HCEC 1CT (cell line): ENCODE measurements at places on chromosomes 12 and 14.

- DNase-seq: peak; percentile 47
These were observed 147.9 kb downstream of the ETV6 start for GRCh38 chr12:11797317-11797913.

DNA sequence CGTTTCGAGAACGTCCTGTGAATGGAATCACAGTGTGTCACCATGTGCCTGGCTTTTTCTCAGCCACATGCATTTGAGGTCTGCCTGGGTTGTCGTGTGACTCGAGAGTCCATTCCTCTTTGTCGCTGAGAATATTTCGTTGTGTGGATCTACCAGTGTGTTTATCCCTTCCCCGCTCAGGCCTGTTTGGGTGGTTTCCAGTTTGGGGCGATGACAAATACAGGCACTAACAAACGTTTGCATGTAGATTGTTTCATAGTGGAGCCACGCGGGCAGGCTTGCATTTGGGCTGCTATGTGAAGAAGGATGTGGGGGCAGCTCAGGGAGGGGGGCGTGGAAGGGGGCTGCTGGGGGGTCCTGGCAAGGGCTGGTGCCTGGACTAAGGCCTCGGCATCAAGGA, 14.1 kb downstream of the RIN3 start:
- DNase-seq: no peak

DNA sequence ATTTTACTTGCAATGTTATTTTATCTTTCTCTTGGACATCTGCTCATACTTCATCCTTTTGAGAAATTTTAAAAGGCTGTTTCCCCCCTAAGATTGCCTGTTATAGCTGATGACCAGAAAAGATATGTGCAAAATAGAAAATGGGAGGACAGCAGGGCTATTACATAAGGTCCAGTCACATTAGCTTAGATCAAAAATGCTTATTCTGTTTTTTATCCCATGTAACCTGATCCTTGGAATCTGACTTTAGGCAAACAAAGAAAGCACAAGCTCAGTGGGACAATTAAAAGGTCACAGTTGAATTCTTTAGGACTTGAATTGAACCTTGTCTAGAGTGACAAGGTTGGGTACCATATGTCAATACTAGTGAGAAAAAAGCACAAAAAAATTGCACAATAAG, 65.1 kb upstream of the TRHDE start:
- no peak for DNase-seq

DNA sequence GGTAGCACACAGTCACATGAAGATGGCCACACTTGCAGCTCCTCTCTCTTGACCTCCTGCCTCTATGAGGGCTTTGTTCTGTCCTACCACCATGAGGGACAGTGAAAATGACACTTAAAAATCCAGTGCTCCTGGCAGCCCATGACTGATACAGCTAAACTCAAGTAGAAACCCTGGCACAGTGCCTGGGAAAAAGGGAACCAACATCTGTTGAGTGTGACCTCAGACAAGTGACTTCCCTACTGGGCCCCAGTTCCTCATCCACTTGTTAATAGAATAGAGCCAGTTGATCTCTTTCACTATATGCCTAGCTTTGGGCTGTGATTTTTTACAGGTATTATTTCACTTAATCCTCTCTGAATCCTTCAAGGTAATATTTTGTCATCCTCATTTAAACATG, 4.8 kb downstream of the GUCY2C start:
- DNase-seq: no peak

DNA sequence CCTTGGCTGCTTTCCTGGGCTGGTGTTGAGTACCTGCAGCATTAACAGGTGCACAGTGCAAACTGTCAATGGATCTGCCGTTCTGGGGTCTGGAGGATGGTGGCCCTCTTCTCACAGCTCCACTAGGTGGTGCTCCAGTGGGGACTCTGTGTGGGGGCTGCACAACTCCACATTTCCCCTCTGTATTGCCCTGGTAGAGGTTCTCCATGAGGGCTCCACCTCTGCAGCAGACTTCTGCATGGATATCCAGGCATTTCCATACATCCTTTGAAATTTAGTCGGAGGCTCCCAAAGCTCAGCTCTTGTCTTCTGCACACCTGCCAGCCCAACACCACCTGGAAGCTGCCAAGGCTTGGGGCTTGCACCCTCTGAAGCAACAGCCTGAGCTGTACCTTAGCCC, 198.6 kb downstream of the GXYLT1 start:
- no peak for DNase-seq

DNA sequence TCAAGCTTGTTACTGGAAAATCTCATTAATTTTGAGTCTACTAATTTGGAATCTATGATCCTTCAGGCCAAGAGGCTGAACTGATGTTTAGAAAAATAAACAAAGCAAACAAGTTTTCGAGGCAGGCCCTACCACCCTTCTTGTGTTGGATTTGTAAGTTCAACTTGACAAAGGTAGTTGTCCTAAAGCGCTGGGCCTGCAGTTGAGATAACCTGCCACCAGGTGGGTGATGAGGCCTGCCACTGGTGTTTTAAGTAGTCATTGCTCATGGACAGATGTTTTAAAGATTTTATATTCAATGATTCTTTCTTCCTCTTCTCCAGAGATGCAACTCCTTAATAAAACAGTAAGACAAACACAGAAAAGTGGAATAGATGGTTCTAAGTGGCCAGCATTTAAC, 19.4 kb downstream of the ACVRL1 start:
- peak; percentile 26 for DNase-seq

DNA sequence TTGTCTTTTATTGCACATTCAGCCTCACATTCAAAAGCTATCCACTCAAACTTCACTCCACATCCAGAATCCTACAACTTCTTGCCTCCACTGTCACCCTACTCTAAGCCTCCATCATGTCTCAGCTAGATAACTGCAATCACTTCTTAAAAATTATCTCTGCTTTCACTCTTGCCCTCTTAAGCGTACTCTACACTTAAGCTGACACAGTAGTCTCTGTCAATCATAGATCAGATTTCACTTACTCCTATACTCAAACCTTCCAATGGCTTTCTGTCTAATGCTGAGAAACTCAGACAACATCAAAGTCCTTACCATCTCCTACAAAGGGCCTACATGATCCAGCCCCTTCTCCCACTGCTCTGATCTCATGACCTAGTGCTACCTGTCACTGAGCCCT, 304.1 kb downstream of the ITPR2 start:
- no peak for DNase-seq

DNA sequence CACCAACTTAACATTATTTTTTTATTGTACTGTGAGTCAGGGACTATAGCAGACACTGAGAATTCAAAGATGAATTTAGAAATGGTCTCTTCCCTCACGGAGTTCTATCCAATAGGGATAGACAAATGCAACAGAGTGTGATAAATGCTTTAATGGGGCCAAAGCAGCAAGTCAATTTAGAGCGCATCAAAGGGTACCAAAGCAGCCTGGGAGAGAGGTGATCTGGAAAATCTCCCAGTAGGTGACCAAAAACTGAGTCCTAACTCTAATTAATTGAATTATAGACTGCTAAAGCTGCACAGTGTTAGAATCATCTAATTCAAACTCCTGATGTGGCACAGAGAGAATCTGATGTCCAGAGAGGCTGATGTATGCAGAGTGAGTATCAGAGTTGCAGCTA, 2.6 kb downstream of the LIN7A start:
- no peak for DNase-seq

DNA sequence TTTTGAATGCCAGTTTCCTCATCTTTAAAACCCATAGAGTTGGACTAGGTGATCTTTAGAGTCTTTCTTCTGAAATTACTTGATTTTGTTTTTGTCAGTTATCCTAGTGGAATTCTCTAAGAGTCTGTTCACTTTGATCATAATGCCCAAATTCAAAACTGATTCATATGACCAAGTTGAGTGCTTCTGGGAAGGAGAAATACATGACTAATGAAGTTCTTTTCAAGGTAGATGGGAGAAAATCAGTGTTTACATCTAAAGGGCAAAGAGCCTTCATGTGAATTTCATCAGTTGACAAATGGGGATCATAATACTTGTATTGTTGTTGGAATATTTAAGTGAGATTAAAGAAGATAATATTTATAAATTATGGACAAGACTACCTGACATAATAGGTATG, 53.2 kb downstream of the ERC1 start:
- DNase-seq: peak; percentile 27

DNA sequence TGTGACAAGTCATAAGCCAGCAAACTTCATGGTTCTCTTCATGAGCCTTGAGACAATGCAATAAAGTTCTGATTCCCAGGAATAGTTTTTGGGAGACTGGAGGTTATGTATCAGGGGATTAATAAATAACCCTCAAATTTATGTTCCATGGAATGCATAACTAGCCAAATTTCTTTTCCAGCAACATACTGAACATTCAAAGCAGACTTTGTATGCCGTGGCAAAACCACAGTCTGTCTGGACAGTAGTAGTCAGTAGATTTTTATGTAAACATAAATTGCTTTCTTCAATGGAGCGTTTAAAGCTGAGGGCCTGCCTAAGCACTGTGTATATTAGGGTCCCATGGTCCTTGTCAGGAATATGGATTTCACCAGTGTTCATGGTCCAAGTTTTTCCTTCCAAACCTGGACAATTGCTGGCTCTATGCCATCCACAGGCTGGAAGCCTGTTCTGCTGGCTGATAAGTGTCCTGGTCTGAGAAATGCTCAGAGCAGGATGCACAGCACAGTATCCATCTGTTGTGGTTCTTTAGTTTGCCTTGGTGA, 144.9 kb downstream of the SRGAP1 start:
- no peak for DNase-seq

DNA sequence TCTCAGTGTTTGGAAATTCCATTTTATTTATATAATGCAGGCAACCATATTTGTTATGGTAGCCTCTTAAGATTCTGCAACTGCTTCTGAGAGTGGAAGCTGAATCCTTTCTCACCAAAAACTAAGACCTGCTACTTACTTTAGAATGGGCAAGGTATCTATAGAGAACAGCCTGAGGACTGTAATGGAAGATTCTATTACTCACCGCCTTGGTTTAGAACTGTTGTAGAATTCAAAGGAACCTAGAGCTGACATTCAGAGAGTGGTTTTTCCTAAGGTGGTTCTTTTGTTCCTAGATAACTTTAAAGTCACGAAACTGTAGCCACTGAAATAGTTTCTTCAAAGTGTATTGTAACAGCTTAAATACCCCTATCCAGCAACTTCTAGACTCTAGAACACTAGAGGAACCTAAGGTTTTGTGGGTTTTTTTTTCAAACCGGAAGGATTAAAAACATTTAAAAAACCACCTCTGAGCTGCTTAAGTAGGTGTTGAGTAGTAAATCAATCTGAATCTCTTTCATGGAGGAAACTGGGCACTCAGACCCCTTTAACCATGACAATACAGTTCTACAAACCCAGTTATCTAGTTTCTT, 4.2 kb downstream of the TDP1 start:
- no peak for DNase-seq

DNA sequence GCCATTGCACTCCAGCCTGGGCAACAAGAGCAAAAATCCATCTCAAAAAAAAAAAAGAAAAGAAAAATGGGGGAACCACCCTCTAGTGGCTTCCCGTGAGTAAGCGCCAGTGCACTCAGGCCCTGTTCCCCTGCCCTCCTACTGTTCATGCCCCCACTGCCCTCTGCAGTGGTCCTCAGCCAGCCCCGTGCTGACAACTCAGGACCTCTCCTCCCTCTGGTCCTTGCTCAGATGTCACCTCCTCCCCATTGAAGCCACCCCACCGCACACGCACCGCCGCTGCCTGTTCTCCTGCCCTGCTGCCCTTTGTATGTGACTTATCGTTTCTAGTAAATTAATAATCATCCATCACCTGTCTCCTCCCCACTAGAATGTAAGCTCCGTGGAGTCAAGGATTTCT, 58.8 kb upstream of the DYNC1H1 start:
- no peak for DNase-seq

DNA sequence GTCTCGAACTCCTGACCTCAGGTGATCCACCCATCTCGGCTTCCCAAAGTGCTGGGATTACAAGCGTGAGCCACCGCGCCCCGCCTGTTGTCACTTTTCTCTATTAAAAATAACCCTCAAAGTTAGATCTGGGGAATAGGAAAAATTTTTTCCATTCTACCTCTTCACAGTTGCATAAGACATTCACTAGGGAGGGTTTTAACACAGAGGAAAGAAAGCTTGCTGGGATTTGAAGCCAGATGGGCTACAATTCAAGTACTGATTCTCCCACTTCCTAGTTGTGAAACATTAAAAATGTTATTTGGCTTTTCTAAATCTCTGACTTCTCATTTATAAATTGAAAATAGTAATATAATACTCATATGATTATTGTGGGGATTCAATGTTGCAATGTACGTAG, 23.3 kb upstream of the SLC15A5 start:
- DNase-seq: no peak

DNA sequence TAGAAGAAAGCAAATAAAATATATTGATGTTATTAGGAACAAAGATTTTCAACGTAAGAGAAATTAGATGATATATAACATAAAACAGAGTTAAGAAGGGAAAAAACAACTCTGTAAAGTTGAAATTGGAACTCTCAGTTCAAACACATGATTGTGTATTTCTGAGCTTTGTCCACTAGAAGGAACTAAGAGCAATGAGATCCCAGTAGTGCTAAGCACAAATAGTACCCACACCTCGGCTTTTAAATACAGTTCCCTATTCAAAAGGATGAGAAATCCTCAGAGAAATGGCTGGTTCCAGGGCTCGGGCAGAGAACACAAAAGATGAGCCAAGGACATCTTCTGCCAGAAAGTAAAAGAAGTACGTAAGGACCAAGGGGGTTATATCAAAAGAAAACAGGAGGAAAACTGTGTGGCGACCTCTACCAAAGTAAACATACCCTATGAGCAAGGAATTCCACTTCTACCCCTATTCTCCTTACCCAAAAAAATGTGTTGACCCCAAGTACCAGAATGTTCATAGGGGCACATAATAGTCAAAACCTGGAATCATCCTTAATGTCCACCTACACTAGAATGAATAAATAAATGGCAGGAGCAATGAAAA, 96.6 kb downstream of the SPTSSA start:
- DNase-seq: peak; percentile 36

DNA sequence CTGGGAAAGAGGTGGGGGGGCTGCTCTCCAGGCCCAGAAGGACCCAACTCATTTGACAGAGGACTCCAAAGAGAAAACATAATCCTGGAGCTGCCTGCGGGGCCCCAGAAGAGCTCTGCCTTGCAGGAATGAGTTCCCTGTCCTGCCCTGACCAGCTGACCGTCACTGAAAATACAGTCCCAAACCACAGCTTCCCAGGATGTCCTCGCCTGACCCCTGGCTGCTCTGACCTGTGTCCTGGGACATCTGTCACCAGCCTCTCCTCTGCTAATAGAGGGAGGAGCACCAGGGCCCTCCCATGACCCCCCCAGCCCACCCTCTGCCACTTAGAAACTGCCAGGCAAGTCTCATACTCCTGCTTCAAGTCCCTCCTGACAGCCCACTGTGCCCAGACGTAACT, 9.8 kb downstream of the FIGNL2 start:
- DNase-seq: no peak

GRCh38 chr14:99004112-99004511, 267.9 kb downstream of the BCL11B start:
- DNase-seq: no peak

DNA sequence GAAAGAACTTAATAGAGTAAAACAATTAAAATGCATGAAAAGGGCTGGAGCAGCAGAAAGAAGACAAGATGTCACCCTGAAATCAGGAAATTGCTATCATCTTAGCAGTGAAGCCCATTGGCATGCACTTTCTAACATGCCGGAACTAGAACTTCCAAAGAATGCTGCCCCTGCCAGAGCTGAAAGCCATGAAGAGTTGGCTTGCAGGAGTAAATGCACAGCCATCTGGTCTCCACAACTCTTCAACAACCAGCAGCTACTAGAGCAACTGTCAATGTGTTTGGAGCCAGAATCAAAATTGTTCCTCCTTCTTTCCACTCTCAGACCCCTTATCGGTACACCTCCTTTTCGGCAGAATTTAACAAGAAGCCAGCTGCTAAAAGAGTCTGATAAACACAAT, 414.1 kb downstream of the KCNH5 start:
- DNase-seq: no peak
